ENCODE measurements at places on chromosomes 11 and 22.

DNA sequence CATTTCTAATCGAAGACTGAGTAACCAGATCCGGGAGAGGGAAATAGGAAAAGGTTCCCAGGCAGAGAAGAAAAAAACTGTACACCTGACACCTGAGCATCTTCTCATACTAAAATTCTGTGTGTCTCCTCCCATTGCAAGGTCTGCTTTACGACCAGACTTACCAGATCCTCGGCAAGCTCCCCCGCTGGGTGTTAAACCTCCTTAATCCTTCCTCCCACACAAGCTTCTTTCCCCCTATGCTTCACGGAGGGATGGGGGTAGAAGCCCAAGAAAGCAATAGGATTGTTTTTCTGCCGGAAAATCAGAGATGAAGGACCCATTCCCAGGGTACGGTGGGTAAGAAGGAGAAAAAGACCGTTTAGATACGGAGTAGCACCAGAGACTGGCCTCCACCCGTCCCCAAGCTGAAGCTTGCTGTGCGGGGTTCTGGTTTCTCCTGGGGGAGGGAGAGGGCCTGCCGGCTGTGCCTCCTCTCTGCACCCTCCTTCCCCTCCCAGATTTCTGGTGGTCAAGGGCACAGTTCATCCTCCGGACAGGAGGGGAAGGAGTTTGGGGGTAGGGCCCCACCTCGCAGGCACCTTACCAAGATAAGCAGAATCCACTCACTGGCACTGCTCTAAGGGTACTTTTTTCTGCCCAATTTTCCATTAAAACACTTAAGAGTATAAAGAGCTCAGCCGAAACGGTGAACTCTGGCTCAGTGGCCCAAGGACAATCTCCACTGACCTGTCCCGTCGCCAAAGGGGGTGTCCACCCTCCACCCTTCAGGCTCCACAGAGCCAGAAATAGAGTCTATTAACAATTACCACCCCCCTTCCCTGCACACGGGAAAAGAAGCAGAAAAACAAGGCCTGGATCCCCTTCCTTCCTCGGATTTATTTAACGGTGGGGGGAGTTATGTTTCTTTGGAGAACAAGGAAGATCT, 1.2 kb downstream of the TOB2 start:
- peak; percentile 8 for DNase-seq

DNA sequence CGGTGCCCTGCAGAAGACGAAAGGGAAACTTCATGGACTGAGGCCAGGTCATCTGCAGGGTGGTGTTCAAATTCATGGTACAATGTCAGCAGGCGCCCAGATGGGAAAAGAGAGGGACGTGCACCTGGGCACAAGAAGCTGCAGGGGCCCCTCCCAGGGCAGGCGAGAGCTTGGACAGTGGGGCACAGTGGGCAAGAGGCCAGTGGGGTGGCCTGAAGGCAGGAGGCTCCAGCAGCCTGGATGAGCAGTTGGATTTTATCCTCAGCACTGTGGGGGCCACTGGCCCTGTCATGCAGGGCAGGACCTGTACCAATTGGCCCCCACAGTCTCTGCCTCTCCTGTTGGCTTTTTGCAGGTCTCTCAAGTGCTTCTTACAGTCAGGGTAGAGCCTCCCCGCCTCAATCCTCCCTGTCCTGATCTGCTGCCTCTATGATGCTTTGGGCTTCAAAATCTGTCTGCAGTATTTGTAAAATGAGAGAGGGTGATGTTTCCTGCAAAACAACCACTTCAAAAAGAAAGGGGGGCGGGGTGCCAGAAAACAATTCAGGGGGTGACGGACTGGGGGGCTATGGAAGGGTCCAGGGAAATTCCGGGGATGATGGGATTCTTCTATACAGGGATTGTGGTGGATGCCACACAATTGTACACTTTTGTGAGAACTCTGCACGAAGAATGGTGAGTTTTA, 1.7 kb upstream of the BID start:
- DNase-seq: no peak

DNA sequence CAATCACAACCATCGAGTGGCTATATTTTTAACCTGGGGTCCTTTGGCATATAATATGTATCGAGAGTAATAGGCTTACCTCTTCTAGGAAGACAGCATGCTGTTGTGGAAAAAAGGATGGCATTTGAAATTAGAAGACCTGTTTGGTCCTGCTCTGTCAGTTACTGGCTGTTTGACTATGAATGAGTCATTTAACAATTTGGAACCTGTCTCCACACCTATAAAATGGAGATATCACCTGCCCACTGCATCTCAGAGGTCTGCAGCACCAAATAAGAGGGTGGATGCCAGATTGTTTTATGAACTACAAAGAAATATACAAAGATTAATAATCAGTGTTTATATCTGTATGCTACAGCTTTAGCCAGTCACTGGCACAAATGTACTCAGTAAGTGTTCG, 60.8 kb downstream of the SLC25A17 start:
- DNase-seq: no peak

GRCh38 chr11:1771700-1772099, 8.0 kb upstream of the CTSD start:
- DNase-seq: no peak

- DNase-seq: no peak
Observed at GRCh38 chr22:46537946-46538813, 760 bp upstream of the CELSR1 start.

DNA sequence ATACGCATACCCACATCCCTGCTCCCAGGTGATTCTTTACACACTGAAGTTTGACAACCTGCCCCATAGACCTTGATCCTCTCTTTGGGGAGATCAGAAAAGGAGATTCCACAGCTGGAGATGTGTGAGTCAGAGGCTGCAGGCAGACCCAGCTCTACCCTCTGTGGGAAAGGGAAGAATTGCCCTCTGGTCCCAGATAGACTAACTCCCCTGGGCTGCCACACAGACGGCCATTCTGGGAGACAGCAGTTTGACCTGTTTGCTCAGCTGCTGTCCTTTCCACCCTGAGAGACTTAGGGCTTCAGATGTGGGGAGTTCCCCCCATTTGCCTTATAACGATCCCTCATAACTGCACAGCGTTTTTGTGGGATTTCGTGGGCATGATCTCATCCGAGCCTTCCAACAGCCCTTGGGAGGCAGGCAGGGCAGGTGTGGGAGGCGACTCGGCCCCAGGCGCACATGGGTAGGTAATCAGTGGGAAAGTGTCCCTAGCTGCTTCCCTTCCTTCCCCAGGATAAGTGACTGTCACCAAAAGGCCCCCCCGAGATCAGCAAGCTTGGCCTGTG, 14.1 kb downstream of the FAM83F start:
- no peak for DNase-seq

GRCh38 chr11:3710485-3711259, 39.5 kb upstream of the CHRNA10 start:
- no peak for DNase-seq

DNA sequence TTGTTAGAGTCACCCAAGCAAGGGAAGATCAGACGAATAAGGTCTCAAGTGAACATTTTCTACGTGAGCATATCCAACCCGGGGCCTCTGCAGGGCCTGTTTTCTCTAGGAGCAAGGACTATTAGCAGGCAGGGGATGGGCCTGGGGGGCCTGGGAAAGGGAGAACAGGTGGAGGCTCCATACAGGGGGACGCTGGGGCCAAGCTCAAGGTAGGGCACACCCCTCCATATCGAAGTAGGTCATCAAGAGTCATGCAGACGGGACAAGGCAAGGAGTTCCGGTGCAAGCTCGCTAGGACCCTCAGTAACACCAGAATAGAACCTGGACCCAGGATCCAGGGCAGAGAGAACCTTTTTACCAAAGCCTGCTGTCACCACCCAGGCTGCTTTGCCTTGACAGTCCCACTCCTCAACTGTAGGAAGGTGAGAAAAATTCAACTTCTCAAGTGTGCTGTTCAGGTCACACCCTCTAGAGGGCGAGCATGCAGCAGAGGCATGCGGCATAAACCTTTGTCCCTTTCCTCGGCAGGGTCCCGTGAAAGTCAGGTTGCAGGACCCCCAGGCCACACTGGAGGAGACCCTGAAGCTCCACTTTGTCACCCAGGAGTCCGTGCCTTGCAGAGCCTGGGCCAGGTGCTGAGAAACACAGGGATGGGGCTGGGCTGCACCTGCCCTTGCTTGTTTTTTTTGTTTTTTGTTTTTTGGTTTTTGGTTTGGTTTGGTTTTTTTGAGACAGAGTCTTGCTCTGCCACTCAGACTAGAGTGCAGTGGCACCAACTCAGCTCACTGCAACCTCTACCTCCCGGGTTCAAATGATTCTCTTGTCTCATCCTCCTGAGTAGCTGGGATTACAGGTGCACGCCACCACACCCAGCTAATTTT, 8.6 kb upstream of the APOBEC3B start:
- peak; percentile 17 for DNase-seq

- DNase-seq: no peak
Observed at GRCh38 chr11:88098289-88098688, 77.0 kb downstream of the RAB38 start.

- DNase-seq: no peak
Observed at GRCh38 chr11:70544774-70545609, 146.7 kb downstream of the CTTN start.

GRCh38 chr11:87391496-87391895, 353.8 kb downstream of the TMEM135 start:
- no peak for DNase-seq

GRCh38 chr22:19524170-19525115, at the start of gene CLDN5:
CLDN5 (minus strand) TSS chr22:19524410; CDS start chr22:19524255, 155 bp downstream.
- no peak for DNase-seq

DNA sequence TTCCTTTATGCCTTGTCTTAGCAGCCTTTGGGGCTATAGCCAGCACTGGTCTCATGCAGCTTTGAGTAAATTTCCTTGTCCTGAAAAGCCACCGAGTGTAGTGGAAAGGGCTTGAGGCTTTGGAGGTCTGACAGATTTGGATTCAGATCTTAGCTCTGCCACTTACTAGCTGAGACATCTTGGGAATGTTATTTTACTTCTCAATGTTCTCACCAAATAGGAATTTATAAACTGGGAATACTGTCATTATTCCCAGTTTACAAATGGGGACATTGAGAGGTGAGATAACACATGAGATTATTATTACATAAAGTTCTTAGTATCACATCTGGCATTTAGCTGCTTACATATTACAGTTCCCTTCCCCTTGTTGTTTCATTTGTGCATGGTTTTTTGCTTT, 95.5 kb downstream of the COMMD9 start:
- no peak for DNase-seq

- no peak for DNase-seq
Observed at GRCh38 chr11:69359735-69360480, 66.0 kb downstream of the MYEOV start.

GRCh38 chr11:69052343-69053168, 3.8 kb downstream of the TPCN2 start:
- DNase-seq: no peak

- DNase-seq: no peak
Observed at GRCh38 chr11:18254781-18255361, 6.4 kb upstream of the SAA2 start.

GRCh38 chr11:36463781-36464180, 46.3 kb downstream of the TRAF6 start:
- DNase-seq: no peak

GRCh38 chr11:113568566-113568965, 93.4 kb upstream of the DRD2 start:
- no peak for DNase-seq

DNA sequence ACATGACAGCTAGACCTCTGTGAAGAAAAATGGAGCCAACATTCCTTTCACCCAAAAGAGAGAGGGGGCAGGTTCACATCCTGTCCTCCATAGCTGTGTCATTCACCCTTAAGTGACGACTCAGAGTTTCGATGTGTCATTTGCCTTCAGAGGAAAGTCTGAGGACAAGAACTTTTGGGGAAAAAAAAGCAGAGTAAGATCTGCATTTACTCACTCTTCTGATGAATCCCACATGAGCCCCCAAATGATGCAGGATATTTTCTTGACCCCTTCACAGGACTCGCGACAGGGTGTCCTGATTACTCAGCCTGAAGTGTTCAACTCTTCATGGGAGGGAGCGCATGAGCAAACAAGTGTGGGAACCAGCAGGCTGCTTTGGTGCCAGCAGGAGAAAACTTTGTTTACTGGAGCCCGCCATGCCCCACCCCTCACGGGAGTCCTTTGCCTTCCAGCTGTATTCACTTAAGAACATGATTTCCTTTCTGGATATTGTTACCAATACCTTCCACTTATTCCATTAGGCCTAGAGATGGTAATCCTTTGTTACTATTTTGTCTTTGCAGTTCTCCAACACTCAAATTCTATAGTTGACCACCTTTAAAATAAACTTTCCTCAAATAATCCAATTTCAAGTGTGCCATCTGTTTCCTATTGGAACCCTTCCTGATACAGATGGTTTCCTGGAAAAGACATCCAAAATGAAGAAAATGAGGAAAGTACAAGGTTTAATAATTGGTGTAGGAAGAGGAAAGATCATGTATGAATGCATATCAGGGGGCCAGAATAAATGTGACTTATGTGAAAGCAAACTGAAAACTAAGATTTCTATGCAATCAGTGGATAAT, 729.8 kb downstream of the FAM181B start:
- no peak for DNase-seq

DNA sequence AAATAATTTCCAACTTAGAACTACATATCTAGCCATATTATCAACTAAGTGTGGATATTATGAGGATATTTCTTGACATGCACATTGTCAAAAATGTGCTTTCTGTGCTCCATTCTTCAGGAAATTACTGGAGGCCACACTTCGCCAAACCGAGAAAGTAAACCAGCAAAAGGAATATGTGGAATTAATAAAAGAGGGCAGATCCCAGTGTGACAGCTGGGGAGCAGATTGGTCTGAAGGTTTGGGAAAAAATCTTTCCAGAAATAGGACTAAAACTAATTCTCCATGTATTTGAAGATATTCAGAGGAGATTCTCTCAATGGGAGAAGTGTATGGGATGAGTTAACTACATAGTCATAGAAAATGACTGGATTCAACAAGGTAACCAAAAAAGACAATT, 546.9 kb upstream of the API5 start:
- no peak for DNase-seq

GRCh38 chr11:4496557-4497248, 14.3 kb downstream of the OR52K1 start:
- no peak for DNase-seq

GRCh38 chr11:78268591-78269410, 80.1 kb downstream of the USP35 start:
- no peak for DNase-seq

DNA sequence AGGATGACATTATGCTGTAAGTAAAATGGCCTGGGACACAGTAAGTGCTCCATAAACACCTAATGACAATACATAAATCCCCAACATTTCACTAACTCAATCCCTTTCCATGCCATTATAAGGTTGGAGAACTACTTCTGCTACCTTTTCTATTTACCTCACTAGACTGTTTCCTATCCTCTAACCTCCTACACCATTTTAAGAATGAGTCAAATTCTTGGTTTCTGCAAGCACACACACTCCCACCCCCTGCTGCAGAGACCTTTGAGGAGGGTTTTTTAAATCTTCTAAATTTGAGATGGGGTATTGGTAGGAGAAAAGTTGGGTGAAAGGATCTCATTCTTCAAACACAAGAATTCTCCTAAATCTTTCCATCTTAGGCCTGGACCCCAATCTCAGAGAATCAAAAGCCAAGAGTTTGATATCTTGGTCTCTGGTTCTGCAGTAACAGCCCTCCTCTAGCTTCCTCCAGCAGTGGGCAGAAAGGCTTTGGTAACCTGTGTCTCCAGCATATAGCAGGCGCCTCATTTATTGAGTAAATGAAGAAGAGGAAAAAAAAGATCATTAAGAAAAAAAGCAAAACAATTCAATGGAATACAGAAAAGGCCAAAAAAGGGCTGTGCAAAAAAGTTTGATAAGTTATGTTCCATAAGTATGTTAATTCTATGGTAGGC, 42.3 kb downstream of the SYTL2 start:
- no peak for DNase-seq

- DNase-seq: no peak
Observed at GRCh38 chr11:18066626-18067025, 20.6 kb upstream of the TPH1 start.

GRCh38 chr22:40203572-40203971, 25.8 kb downstream of the TNRC6B start:
- no peak for DNase-seq

- no peak for DNase-seq
Observed at GRCh38 chr11:102138670-102139069, 28.4 kb downstream of the YAP1 start.
